ENCODE measurements at places on chromosomes 6 and 20.

DNA sequence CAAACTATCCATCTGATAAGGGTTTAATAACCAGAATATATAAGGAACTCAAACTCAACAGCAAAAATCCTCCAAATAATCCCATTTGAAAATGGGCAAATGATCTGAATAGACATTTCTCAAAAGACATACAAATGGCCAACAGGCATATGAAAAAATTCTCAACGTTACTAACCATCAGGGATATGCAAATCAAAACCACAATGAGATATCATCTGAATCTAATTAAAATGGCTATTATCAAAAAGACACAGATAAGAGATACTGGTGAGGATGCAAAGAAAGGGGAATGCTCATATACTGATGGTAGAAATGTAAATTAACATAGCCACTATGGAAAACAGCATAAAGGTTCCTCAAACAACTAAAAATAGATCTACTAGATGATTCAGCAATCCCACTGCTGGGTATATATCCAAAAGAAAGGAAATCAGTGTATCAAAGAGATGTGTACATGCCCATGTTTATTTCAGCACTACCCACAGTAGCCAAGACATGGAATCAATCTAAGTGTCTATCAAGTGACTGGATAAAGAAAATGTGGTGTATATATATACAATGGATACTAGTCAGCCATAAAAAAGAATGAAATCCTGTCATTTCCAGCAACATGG, 6.1 kb upstream of the BRD2 start:
- DNase-seq: no peak

- DNase-seq: no peak
Measured at GRCh38 chr6:127967708-127968107, 66.8 kb upstream of the THEMIS start.

GRCh38 chr6:35727231-35727934, 9.4 kb upstream of the ARMC12 start:
- peak; percentile 46 for DNase-seq

GRCh38 chr20:39800548-39800947, 838.4 kb downstream of the DHX35 start:
- no peak for DNase-seq

GRCh38 chr6:142842418-142843261, 102.3 kb downstream of the HIVEP2 start:
- no peak for DNase-seq

DNA sequence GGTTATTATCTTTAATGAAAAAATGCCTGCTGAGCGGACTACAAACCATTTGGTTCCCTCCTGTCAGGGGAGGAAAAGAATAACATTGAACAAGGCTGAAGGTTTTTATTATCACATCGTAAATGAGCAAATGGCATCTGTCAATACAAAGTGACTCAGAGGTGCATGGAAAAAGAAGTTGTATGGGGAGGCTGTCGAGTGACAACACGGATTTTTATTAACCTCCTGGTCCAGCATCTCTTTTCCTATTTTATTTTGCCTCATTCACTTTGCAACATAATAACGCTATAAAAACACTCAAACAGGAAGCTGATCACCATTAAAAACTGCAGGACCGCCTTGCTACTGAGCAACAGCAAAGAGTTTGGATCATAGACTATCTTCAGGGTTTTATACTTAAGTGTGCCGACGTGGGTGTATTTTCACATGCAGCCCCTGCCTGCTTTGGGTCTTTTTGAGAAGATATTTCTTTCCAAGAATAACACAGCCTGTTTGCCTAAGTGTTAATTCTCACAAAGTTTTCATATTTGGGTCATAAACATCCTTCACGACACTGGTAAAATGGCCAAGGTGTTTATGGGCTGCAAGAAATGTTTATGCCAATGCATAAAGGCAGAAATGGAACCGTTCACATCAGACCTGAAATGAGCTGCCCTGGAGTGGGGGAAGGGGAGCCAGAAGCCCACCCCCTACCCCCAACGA, 132.1 kb upstream of the SALL4 start:
- DNase-seq: no peak
